ENCODE measurements at places on chromosomes 12 and 14.

DNA sequence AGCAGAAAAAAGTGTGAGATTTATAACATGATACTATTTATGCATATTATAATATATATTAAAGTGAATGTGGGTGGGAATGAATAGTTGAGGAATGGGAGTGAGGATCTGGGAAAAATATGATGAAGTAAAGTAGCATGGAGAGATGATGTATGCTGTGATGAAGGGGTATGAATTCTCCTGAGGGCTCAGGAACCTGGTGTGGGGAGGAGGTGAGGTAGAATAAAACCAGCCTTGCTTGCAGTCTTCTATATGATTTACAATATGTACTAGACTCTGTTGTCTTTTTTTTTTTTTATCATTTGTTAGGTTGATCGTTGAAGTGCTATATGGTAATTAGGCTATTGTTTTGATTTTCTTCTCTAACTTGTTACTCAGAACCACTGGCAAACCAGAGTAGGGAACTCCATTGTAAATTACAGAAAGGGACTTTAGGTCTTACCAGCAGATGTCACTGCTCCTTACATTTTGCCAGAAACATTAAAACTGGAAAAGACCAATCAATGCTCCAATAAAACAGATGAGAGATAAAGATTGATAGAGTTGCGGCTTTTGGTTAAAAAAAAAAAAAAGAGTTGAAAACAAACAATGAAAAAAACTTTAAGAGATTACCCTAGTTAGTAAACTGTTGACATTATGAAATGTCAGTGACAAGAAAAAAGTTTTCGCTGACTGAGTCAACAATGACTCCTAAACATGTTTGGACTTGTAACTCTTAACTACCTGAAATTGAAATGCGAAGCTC, 39.9 kb downstream of the ATL1 start:
- no peak for DNase-seq

- no peak for DNase-seq
Observed at GRCh38 chr12:57431654-57432188, 878 bp upstream of the R3HDM2 start.

DNA sequence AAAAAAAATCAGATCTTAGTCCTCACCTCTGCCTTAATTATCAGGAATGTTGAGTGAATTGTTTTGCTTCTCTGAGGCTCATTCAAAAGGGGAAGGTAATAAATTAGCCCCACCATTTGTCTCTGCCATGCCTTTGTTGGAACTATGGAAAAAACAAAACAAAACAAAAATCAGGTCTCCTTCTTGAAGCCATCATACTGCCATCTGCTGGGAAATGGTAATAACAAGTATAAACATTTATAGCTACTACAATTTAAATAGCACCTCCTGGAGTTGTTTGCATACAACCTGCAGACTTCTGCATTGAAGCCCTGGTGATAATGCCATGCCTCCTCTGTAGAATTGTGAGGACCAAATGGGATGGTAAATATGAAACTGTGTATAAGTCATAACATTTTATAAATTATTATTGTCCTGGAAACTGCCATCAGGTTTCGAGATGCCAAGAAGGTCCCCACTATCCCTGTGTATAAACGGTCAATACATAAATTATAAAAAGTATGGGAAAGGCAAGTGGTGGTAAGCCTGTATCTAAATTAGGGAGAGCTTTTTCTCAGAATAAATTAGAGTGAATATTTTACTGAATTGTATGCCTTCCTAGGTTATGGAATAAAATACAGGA, 87.2 kb upstream of the FGD4 start:
- no peak for DNase-seq

- no peak for DNase-seq
Observed at GRCh38 chr14:89736881-89737280, 217.6 kb downstream of the EFCAB11 start.

DNA sequence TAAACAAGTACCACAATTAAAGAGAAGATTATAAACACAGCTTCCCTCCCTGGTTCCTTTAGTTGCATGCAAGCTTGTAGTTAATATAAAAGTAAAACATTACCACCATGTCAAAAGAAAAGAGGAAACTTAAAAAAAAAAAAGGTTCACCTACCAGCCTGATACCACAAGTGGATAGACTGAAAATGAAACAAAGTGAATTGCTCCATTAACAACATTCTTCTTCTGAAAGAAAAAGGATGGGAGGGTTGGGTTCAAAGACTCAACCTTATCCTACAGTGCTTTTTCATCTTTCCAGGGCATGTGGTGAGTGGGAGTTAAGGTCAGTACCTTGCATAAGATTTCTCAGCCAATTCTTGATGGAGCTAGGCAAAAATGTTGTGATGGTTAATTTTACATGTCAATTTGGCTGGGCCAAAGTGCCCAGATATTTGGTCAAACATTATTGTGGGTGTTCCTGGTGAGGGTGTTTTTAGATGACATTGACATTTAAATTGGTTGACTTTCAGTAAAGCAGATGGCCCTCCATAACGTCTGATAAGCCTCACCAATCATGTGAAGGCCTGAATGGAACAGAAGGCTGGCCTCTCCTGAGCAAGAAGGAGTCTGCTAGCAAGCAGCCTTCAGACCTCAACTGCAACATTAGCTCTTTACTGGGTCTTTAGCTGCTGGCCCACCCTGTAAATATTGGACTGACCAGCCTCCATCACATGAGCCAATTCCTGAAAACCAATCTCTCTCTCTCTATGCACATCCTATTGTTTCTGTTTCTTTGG, 28.8 kb downstream of the VCPKMT start:
- DNase-seq = no peak

DNA sequence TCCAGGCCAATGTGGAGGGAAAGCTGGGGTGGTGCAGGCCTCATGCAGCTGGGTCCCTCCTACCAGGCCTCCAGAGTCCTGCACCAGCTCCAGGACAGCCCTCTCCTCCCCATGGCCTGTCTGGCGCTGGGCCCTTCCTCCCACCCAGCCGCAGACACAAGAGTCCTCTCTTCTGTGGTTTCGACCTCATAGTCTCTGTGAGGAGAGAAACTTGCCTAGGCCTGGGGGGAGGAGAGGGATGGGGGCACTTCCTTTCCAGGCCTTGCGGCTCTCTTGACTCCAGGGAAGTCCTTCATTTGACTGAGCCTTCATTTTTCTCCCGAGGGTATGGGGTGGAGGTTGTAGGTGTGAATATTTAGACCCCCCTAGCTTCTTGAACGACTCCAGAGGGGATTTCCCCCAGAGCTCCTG, 2.3 kb downstream of the MMP14 start:
- DNase-seq = no peak

DNA sequence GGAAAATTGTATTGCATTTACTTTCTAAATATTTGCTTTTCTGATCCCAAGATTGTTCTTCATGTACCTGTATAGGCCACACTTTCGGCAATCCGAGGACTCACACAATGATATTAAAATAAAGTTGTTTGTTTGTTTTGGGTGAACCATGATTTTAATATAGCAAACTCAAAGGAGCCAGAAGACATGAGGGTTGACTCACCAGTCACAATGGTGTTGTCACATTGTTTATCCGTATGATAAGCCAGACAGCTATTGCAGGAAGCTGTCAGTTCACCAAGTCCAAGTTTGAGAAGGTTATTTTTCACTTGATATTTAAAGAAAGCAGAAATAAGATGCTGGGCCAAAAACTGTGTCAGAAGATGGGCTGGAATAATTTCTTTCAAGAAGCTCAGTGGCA, 67.1 kb upstream of the CPM start:
- DNase-seq = no peak

DNA sequence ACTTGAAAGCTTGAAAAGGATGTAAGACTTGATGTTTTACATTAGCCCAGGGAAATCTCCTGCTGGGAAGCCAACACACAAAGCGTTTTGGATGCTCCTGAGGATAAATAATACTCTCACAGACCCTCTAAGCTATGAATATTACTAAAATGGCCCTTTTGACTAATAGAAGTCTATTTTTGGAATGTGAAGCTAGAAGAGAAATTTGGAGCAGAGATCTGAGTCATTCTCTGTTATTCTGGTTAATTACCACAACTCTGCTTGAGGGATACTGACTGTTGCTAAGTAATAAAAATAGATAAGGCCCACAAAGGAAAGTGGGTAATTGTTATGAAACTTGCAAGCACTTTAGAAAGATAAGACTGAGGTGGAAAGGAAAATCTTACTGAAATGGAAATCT, 346.2 kb upstream of the STXBP6 start:
- no peak for DNase-seq

DNA sequence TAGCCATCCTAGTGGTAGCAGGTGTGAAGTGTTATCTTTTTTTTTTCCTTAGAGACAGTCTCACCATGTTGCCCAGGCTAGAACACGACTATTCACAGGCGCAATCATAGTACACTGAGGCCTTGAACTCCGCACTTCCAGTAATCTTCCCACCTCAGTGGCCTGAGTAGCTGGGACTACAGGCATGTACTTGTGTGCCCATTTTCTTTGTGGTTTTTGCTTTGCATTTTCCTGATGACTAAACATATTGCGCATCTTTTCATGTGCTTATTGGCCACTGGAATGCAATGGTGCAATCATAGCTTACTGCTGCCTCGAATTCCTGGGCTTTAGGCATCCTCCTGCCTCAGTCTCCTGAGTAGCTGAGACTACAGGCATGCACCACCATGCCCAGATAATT, 33.3 kb upstream of the GCH1 start:
- no peak for DNase-seq

DNA sequence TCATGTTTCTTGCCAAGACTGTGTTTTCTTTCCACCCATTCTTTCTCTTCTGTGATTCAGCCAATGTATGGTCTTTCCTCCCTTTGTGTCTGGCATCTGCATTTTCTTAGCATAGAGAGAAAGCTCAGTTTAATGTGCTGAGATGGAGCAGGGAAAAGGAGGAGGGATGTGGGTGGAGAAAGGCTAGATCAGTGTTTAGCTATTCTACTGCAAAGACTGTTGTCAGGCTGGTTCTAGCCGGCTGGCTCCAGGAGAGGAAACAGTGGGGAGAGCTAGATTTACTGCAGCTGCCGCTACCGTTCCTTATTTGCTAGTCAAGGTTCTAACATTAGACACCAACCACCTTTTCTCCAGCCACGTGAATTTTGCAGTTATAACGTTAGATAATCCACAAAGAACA, 5.2 kb upstream of the RIMKLB start:
- DNase-seq = no peak

Data from activated CD4-positive, alpha-beta T cell treated with anti-CD3 and anti-CD28 coated beads, Interleukin-2, amount 50 U/mL, for 1 hour (primary cell).